ENCODE measurements at places on chromosomes 1 and 21.

DNA sequence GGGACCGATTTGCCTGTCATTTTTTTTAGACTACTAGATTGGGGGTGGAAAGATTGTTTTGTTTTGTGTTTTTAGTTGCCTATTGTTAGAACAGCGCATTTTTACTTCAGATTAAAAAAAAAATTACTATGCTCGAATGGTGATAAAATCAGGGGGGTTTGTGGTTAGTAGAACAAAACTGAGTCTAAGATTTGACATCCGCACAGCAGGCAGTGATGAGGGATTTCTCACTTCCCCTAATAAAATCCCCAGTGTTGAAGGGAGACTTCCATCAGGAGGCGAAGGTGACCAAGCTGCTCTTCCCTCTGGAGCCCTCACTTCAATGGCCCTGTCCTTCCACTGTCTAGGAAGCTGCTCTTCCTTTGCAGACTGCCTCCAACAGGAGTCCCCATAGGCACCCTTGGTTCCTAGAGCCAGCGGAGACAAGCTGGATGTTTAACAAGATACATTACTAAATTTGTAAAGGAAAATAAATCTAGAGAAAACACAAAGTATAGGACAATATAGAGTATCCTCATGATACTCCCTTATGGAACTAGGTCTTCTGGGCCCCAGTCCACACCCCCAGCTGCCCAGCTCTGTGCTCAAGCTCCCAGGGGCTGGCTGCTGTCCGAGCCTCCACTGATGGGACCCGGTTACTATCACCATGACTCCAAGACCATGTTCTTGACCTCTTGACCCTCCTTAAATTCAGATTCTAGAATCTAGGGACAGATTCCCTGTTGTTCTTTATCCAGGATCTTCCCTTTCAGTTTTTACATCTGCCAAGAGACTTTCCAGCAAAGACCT, 31.0 kb downstream of the TENT5C start:
- DNase-seq = no peak
- H3K4me1 ChIP-seq = no peaks in the 10 kb centered on the region
- no peak overlapping the region for H3K4me3 ChIP-seq
- H3K27me3 ChIP-seq = peaks cover 15% of the 10 kb centered on the region
- no peak overlapping the region for H3K27ac ChIP-seq

- no peak for DNase-seq
- H3K4me3 ChIP-seq = no peak overlapping the region
- no peaks in the 10 kb centered on the region for H3K27me3 ChIP-seq
- H3K27ac ChIP-seq = no peak overlapping the region
- no peaks in the 10 kb centered on the region for H3K36me3 ChIP-seq
- peaks cover 3% of the 10 kb centered on the region for H3K4me1 ChIP-seq
Observed at GRCh38 chr1:200161801-200162200, 134.3 kb downstream of the NR5A2 start.

DNA sequence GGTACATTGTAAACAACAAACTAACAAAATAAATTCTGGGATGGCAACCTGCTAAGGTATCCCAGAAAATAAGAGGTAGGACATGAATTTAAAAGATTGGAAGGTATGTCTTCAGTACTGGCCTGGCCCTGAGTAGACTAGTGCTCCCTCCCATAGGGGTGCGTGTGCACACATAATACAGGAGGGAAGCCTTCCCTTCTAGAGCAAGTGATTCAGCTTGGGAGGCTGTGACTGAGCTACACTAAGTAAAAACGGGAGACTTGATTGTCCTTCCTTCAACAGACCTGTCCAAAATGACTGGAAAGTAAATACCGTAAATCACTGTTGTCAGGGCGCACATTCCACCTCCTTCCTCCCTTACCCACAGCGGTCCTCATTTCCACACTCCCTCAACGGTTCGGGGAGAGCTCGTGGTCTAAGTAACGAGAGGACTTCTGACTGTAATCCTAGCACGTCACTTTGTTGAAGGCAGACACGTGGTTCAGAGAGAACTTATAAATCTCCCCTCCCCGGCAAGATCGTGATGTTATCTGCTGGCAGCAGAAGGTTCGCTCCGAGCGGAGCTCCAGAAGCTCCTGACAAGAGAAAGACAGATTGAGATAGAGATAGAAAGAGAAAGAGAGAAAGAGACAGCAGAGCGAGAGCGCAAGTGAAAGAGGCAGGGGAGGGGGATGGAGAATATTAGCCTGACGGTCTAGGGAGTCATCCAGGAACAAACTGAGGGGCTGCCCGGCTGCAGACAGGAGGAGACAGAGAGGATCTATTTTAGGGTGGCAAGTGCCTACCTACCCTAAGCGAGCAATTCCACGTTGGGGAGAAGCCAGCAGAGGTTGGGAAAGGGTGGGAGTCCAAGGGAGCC, at the start of gene TGFB2:
TGFB2 (plus strand) TSS at position 523 of the 859 bp plus-strand sequence. CDS start 1,366 bp downstream, outside the sequence.
- H3K4me3 ChIP-seq = no peak within 1 kb of the TSS
- peaks cover 41% of the 10 kb centered on the region for H3K4me1 ChIP-seq
- no peaks in the 10 kb centered on the region for H3K36me3 ChIP-seq
- H3K27ac ChIP-seq = peak within 1 kb of the TSS; percentile 87
- DNase-seq = no peak

GRCh38 chr1:156862584-156862983, 1.9 kb downstream of the NTRK1 start:
- DNase-seq = no peak
- H3K36me3 ChIP-seq = no peaks in the 10 kb centered on the region
- peaks cover 50% of the 10 kb centered on the region for H3K4me1 ChIP-seq
- H3K27ac ChIP-seq = no peak overlapping the region
- H3K4me3 ChIP-seq = no peak overlapping the region

DNA sequence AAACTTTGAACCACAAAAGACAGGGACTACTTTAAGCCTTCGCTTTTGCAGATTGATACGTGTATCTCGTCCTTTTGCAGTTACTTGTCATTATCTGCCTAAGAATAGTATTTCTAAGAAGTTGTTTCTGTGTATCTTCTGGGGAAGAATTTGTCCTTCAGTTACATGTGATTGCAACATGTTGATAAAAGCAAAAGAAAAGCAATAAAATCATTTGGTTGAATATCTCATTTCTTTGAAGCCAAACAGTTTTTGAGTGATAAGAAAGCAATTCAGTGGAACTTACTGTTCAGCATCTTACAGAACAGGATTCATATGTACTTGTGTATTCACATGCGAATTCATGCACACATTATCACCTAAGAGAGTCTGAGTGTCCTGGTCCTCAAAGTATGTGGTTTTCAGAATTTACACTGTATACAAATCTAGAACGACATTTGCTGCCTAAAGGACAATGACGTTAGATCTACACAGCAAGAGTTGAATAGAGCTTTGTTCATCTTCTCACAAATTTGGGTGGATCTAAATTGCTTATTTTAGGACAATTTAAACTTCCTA, 66.7 kb upstream of the MRPS6 start:
- no peak overlapping the region for H3K27ac ChIP-seq
- peaks cover 4% of the 10 kb centered on the region for H3K36me3 ChIP-seq
- H3K4me1 ChIP-seq = no peaks in the 10 kb centered on the region
- no peaks in the 10 kb centered on the region for H3K27me3 ChIP-seq

GRCh38 chr1:178792394-178792793, 67.3 kb downstream of the RALGPS2 start:
- no peak overlapping the region for H3K4me3 ChIP-seq
- H3K36me3 ChIP-seq = peaks cover 25% of the 10 kb centered on the region
- no peak for DNase-seq
- peaks cover 14% of the 10 kb centered on the region for H3K4me1 ChIP-seq
- H3K27ac ChIP-seq = no peak overlapping the region

DNA sequence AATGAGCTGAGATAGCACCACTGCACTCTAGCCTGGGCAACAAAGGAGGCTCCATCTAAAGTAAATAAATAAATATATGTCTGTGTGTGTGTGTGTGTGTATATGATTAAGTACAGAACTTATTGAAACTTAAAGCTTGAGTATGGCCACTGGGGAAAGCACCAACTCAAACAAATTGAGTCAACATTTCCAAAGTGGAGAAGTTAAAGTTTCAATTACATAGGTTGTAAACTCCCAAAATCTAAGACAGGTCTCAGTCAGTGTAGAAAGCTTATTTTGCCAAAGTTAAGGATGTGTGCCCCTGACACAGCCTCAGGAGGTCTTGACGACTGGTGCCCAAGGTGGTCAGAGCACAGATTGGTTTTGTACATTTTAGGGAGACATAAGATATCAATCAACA, 458.9 kb upstream of the RGS18 start:
- H3K27me3 ChIP-seq = no peaks in the 10 kb centered on the region
- H3K4me3 ChIP-seq = no peak overlapping the region
- peaks cover 11% of the 10 kb centered on the region for H3K4me1 ChIP-seq
- no peak overlapping the region for H3K27ac ChIP-seq

DNA sequence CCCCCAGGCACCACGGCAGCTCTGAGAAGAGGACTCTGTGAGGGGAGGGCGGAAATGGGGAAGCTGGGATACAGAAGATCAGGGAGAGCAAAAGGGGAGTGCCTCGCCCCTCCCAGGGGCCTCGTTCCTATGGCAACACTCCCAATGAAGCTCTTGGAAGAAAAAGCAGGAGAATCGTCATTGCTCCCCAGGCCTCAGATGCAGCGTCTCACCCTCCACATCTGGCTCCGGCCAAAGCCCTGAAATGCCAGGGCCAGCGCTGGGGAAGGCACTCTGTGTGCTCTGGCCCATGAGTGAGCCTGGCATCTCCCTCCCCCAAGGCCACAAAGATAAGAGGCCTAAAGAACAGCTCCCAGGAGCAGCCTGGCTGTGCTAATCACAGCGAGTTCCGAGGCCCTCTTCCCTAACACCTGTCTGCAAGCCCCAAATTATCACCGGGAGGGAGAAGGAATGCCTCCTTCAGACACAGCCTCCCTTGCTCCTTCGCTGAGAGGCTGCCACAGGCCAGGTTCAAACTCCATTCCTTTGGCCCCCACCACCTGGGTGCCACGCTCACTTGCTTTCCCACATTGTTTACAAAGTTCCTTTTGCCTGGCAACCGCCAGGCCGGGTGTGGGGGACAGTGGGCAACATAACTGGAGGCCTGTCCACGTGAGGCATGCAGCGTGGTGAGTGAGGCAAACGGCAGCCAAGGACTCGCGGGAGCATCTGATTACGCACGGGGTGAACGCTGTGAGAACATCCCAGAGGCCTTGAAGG, 27.8 kb downstream of the ECE1 start:
- peak overlapping the region; percentile 89 for H3K27ac ChIP-seq
- peaks cover 6% of the 10 kb centered on the region for H3K36me3 ChIP-seq
- no peak for DNase-seq
- no peak overlapping the region for H3K4me3 ChIP-seq
- H3K4me1 ChIP-seq = peaks cover 16% of the 10 kb centered on the region

GRCh38 chr1:22854688-22855565, 117.7 kb downstream of the LACTBL1 start:
- peaks cover 13% of the 10 kb centered on the region for H3K36me3 ChIP-seq
- H3K27me3 ChIP-seq = no peaks in the 10 kb centered on the region
- H3K4me1 ChIP-seq = peaks cover 34% of the 10 kb centered on the region
- peak overlapping the region; percentile 61 for H3K27ac ChIP-seq

DNA sequence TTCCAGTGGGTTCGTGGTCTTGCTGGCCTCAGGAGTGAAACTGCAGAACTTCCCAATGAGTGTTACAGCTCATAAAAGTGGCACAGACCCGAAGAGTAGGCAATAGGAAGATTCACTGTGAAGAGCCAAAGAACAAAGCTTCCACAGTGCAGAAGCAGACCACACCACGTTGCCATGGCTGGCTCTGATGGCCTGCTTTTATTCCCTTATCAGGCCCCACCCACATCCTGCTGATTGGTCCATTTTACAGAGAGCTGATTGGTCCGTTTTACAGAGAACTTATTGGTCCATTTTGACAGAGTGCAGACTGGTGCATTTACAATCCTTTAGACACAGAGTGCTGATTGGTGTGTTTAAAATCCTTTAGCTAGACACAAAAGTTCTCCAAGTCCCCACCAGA, 131.4 kb upstream of the CHRM3 start:
- no peaks in the 10 kb centered on the region for H3K4me1 ChIP-seq
- H3K27me3 ChIP-seq = no peaks in the 10 kb centered on the region
- H3K4me3 ChIP-seq = no peak overlapping the region
- no peak overlapping the region for H3K27ac ChIP-seq

DNA sequence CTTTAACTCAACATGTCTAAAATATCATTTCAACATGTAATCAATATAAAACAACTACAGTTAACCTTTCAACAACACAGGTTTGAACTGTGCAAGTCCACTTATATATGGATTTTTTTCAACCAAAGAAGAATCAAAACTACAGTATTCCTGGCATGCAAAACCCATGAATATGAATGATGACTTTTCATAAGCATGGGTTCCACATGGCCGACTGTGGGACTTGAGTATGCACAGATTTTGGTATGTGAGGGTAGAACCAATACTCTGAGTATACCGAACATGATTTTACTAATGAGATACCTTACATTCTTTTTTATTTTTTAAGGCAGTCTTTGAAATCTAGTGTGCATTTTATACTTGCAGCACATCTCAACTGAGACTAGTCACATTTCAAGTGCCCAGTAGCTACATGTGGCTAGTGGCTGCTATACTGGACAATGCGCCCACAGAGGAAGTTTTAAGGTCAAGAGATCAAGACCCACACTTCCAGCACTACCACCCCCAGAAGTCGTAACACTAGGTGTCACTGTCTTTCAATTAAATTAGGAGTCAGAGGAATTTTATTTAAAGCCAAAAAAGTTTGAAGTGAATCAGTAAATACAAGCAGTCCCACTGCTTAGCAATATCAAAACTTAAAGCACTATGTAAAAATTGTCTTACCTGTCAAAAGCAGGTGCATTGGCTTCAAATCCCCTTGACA, 40.0 kb downstream of the SYNJ1 start:
- DNase-seq = no peak
- H3K36me3 ChIP-seq = peaks cover 1% of the 10 kb centered on the region
- H3K4me3 ChIP-seq = no peak overlapping the region
- H3K27ac ChIP-seq = no peak overlapping the region
- H3K4me1 ChIP-seq = peaks cover 16% of the 10 kb centered on the region

DNA sequence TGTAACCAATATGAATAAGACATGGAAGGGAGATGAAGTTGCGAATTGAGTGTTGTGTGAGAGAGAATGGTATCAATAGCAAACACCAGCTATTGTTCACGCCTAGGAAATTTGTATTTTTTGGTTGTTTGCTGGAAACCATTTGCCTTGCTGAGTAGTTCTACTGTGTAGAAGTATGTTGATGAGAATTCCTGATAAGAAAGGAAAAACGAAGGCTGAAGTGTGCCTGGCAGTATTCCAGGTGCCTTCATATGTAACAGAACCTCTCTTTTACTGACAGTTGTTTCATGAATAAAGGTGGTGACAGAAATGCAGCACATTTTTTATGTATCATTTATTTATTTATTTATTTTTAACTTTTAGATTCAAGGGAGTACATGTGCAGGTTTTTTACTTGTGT, 79.5 kb downstream of the SDCCAG8 start:
- peak overlapping the region; percentile 4 for H3K27ac ChIP-seq
- H3K27me3 ChIP-seq = no peaks in the 10 kb centered on the region
- no peak overlapping the region for H3K4me3 ChIP-seq
- DNase-seq = no peak
- peaks cover 8% of the 10 kb centered on the region for H3K4me1 ChIP-seq

- H3K36me3 ChIP-seq = no peaks in the 10 kb centered on the region
- no peaks in the 10 kb centered on the region for H3K4me1 ChIP-seq
- no peak for DNase-seq
- no peak overlapping the region for H3K27ac ChIP-seq
- H3K27me3 ChIP-seq = no peaks in the 10 kb centered on the region
Observed at GRCh38 chr21:27590271-27590670, 623.4 kb upstream of the ADAMTS5 start.

Measured in mesothelial cell of epicardium (in vitro differentiated cells).